ENCODE measurements at places on chromosomes 1 and 21. TPM values are rescaled to one million over a fixed set of nuclear protein-coding genes. Genes with fewer than 3 reads are reported as not detected.

- no peak for DNase-seq
These were observed 301.2 kb downstream of the DUSP10 start for GRCh38 chr1:221440658-221441057.

- no peak for DNase-seq
These were observed 32.7 kb upstream of the DHCR24 start for GRCh38 chr1:54919367-54920359.

GRCh38 chr1:204909109-204909508 is 38.4 kb downstream of the NFASC start:
- no peak for DNase-seq

DNA sequence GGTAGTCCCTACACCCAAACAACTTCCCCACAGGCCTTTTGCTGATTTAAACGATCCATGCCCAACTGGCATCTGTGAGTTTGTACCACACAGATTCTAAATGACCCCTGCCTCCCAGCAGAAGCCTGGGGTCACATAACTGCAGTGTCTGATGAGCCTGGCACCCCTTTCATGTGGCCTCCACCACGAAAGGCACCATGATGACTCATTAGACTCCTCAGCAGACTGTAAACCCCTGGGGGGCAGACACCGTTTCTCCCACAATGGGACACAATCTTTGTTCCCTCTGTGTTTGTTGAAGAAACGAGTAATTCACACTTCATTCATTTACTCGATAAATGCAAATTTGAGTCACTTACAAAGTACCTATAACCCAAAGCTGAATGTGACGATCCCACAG is 81.6 kb downstream of the CCDC185 start:
- DNase-seq, result no peak

DNA sequence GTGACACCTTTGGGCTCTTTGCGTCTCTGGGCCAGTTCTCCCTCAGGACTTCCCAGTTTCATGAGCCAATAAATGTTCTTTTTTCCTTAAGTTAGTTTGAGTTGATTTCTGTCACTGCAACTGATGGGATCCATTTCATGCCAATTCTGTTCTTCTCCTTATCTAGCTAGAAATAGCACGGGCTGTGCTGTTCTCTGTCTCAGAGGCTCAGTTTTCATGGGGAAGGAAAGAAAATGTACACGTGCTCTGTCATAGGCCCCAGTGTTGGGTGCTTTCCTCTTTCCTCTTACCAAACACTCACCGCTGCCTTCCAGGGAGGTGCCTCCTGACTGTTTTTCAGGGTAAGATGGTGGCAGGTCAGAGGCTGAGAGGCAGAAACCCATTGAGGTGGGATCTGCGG is 43.2 kb upstream of the ACTL8 start:
- no peak for DNase-seq

GRCh38 chr1:66266756-66267155 is 267.2 kb upstream of the SGIP1 start:
- no peak for DNase-seq

DNA sequence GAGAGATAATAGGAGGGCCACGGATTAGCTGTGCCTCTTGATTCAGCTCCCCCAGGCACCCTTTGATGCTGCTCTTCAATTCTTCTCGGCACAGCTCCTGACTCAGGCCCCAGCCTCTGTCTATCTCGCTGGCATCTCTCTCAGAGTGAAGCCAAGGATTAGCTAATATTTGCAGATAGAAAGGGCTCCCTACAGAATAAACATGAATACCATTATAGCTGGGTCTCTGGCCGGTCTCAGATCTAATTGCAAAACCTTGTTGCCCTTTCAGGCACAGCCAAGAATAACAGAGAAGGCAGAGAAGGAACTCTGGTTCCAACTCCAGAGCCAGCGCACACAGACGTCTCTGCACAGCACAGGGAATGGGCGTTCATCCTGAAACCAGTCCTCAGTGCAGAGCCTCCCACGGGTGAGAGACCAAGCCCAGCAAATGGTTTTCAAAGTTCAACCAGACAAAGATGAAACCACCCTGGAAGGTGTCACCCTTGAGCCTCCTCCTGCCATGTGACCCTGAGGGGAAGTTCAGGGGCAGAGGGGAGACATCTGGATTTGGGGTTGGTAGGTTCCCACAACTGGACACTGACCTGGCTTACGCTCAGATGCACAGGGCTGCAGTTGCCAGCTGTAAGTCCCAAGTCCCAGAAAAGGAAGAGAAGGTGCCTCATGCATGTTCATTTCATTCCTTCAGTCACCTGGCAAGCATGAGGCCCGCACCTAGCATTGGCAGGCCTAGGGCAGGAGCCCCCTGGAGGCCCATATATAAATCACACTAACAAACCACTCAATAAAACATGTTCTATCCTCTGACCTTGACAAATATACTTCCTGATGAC is 394.0 kb downstream of the NPHP4 start:
- no peak for DNase-seq

GRCh38 chr1:208010487-208011071 is 99.7 kb upstream of the CD34 start:
- no peak for DNase-seq

DNA sequence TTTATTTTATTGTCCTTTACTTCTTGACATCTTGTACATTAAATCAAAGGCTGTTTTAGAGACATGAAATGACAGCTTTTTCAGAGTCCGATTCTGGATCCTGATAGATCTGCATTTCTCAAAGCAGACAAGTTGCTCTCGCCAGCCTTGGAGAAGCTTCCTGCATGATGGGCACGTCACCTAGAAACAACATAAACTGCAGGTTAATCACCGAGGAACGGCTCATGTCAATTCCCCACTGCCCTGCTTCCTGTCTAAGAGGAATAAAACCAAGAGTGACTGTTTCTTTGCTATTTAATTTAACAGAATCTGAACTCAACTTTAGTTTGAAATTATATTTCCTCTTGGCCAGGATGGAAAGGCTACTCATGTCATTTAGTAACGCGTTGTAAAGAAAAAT is 77.0 kb downstream of the RWDD3 start:
- DNase-seq, result no peak

DNA sequence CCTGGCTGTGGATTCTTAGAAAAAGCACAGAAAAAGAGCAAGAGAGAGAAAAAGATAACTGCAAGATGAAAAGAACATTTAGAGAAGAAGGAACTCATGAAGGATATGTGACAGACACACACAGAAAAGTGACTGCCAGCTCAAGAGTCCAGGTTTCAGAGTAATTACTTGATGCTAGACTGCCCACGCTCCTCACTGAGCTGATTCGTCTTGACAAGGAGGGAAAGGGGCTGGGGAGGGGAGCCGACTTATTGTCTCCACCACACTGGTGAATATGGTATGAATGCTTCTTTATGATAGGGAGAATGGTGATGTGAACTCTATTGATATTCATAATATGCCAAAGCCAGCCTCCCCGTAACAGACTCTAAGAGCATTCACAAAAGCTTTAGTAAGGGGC is 140.4 kb downstream of the BRINP2 start:
- no peak for DNase-seq

DNA sequence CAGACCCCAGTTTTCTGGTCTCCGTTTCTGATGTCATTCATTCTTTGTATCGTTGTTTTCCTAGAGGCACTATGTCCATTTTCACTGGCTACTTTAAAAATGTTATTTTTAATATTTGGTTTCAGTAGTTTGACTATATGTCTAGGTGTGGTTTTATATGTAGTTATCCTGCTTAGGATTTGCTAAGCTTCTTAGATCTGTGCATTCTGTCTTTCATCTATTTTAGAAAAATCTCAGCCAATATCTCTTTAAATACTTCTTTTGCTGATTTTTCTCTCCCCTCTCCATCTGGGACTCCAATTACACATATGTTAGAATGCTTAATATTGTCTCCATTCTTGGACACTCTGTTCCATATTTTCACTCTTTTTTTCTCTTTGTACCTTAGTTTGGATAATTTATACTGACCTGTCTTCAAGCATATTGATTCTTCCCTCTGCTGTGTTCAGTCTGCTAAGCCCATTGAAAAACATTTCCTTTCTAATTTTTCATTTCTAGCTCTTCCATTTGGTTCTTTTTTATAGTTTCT is 13.3 kb upstream of the CLSPN start:
- no peak for DNase-seq

- DNase-seq, result no peak
These were observed 241.2 kb upstream of the ST6GALNAC5 start for GRCh38 chr1:76625886-76626678.

DNA sequence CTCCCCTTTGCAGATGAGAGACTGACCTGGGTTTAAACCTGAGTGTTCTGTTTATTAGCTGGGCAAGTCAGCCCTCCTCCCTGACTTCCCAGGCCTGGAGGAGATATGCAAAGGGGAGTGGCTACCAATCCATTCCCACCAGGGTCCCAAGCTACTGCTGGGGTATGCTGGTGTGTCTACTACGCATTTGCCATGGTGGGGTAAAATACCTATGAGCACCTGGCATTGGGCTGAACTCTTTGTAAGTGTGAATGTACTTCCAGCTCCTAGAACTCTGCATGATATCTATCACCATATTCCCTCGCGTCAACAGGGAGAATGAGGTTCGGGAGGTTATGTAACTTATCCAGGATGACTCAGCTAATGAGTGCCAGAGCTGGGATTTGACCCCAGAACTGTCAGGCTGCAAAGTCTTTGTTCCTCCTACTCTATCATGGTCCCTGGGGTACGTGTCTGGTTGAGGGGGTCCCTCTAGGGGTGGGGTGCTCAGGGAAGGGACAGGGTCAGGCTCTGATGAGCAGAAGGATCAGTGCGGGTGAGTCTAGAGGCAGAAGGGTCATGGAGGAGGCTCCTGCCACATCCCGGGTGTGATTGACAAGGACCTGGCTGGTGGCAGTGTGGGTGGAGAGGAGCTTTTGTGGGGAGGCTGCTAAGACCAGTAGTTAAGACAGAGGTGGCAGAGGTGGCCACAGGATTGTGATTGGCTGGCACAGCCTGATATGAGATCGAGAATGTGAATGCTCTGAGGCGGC is 16.7 kb downstream of the AMPD2 start:
- DNase-seq, result no peak

GRCh38 chr21:20902511-20902910 is 95.7 kb upstream of the NCAM2 start:
- DNase-seq, result no peak

GRCh38 chr21:33047231-33047630 is 21.5 kb downstream of the OLIG2 start:
- DNase-seq, result no peak

DNA sequence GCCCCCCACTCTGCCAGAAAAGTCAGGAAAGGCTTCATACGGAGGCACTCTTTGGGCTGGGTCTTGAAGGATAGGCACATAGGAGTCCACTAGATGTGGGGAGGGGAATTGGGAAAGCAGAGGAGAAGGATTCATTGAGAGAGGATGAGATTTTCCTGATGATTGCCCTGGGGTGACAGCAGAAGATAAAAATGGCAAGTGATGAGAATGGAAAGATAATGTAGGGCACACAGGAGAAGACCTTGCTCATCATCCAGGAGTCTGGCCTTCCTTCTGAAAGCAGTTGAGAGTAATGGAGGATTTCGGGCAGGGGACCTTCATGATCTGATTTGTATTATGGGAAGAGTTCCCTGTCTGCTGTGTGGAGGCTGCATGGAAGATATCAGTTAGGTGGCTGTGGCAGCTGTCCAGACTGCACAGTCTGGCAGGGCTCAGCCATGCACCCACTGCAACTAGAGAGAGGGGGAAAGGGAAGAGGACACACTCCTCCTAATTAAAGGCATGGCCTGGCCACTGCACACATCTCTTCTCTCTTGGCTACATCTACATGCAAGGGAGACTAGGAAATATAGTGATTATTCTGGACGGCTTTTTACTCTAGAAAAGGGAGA is 9.6 kb upstream of the FABP3 start:
- no peak for DNase-seq

DNA sequence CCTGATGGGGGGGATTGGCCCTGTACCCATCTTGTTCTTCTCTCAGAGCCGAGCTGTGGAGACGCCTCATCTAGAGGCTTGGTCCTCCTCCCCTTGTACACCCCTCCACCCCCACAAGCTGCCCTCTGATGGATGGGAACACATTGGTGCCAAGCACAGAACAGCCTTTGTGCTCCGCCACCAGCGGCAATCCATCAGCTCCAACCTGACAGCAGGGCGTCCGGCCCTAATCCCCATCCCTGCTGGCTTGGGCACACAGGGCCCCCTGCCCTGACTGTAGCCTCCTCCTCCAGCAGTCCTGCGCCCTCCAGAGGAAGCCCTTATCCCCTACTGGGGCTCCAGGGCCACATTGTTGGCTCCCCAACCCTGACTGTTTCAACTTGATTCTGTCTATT is 3.8 kb upstream of the MYOG start:
- DNase-seq, result no peak

GRCh38 chr1:209860293-209860881 is 32.6 kb downstream of the UTP25 start:
- DNase-seq, result peak; percentile 81

GRCh38 chr1:21573971-21574465 is 64.8 kb downstream of the ALPL start:
- DNase-seq, result peak; percentile 79

DNA sequence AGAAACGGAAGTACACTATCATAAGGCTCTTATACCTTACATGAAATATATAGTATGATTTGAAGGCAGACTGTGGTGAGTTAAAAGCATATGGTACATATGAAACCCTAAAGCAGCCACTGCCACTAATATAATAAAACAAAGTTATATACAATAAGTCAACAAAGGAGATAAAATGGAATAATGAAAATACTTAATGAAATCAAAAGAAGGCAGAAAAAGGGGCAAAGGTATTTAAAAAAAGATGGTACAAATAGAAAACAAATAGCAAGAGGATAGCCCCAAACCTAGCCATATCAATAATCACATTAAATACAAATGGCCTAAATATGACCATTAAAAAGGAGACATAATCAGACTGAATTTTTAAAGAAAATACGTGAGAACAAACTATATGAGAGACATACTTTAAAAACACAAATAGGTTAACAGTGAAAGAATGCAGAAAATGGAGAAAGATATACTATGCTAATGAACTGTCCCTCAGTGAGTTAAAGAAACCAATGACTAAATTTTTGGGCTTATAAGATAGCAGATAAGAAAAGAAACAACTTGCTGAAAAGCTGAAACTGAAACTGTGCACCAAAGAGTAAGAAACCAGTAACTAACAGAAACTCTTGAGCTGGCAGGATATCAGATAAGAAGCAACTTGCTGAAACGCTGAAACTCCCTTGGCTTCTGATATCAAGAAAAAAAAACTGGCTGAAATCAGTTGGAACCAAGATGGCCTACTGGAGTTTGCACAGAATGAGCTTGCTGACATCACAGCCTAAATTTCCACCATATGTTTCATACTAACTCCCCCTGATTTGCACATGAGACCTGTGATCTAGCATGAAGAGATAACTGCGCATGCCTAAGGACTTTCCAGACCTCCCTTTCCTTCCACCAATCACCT is 44.3 kb upstream of the IL10 start:
- DNase-seq, result no peak

GRCh38 chr1:41476807-41477361 is 7.6 kb downstream of the EDN2 start:
- peak; percentile 55 for DNase-seq

Gene PER3
- total RNA-seq, result 35.6 TPM

Gene CCDC185
- not detected for total RNA-seq

Gene RAB7B
- total RNA-seq, result 9.1 TPM

Gene DCDC2B
- 3.2 TPM for total RNA-seq

Gene LAX1
- 3.0 TPM for total RNA-seq

Gene BATF3
- total RNA-seq, result 12.8 TPM

Gene REG4
- total RNA-seq, result not detected

Gene NEGR1
- total RNA-seq, result 18.1 TPM

Gene AIM2
- total RNA-seq, result 2.4 TPM

Gene OR2T33
- not detected for total RNA-seq

Gene ZNF683
- total RNA-seq, result 1.2 TPM

Measured in lower lobe of right lung (tissue), 2 donors.